ENCODE measurements at places on chromosomes 12 and 14.

DNA sequence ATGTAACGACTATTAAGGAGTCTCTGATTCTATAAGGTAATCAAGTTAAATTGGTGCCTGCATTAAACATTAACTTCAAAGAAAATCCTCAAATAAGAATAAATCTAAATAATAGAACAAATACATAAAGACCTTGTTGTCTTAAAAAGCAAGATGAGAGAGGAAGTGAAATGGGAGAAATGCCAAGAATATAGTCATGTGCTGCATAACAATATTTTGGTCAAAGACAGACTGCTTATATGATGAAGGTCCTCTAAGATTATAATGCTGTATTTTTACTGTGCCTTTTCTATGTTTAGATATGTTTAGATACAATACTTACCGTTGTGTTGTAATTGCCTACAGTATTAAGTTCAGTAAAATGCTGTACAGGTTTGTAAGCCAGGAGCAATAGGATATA is 213.6 kb downstream of the C12orf42 start:
- no peak for DNase-seq

DNA sequence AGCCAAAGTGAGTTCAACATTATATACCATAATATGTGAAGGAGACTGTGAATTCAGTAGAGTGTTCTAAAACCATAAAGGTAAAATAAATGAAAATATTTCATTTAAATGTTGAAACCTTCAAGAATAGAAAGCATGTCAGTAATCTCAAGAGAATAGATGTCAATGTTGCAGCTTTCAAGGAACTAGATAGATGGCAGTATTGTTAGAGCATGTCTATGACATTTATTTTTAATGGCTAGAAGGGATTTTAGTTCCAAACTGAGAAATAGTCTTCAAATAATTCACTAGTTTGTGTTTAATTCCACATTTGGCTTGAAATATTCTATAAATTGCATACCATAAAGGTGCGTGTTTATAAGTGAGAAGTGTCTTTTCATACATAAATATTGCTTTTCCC is 326.5 kb downstream of the FLRT2 start:
- DNase-seq = no peak

- DNase-seq = no peak
Measured at GRCh38 chr12:65632131-65632855, 192.0 kb upstream of the HMGA2 start.

DNA sequence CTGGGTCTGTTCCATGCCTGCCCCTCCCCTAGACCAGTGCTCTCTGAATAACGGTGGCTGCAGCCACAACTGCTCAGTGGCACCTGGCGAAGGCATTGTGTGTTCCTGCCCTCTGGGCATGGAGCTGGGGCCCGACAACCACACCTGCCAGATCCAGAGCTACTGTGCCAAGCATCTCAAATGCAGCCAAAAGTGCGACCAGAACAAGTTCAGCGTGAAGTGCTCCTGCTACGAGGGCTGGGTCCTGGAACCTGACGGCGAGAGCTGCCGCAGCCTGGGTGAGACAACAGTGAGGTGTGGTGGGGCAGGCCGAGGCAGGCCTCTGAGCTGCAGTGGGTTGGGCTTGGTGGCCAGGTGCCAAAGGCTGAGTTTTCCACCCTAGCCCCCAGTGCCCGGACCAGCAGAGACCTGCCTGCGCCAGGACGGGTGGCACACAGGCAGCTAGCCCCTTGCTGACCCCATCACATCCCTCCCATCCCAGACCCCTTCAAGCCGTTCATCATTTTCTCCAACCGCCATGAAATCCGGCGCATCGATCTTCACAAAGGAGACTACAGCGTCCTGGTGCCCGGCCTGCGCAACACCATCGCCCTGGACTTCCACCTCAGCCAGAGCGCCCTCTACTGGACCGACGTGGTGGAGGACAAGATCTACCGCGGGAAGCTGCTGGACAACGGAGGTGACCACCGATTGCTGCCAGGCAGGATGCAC is 28.2 kb upstream of the LRP1-AS start:
- DNase-seq = no peak

DNA sequence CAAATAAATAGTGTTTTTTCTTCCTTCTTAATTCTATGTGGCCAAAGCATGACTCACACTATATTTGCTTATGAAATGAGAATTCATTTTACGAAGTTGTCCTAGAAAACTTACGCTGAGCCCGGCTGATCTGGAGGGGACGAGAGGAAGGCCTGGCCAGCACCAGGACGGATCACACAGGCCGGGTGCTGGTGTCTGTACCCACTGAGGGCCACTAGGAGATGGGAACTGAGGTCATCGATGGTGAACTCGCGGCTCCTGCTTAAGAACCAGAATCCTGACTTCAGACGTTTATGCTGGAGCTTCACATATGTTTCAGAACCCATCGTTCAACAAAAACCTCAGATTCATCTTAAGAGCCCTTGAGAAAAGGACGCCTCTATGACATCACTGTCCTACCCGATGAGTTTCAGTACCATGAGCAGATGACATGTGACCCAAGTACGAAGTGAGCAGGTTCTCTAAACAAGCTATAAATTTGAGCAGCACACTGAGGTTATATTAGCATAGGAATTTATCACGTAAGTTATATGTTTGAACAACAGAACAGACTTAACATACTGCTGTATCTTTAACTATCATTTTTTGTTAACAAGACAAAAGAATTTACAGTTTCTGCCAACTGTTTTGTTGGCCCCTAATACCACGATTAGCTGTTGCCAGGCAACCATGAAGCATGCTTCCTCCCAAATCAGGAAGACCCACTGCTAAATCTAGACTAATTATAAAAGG is 111.9 kb downstream of the FOXN3 start:
- DNase-seq = no peak

DNA sequence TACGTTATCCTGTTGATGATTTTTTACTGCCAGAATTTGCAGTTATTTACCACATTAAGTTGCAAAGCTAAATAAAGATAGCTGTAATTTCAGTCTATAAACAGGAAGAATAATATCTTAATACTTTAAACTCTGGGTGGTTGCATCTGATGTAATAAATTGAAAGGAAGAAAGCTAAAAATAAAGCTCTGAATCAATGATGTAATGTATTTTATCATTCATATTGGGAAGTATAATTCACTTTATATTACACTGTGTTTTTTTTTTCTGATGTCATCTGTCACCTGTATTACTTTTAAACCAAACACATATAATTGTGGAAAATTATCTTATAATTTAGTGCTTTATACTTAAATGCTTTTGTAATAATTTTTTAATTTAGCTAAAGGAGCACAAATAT is 37.1 kb downstream of the PDZRN4 start:
- DNase-seq = no peak

- DNase-seq = no peak
Measured at GRCh38 chr12:64171715-64172114, 50.4 kb downstream of the KICS2 start.

All from AG04449 (cell line).